ENCODE measurements at places on chromosomes 11 and 22.

DNA sequence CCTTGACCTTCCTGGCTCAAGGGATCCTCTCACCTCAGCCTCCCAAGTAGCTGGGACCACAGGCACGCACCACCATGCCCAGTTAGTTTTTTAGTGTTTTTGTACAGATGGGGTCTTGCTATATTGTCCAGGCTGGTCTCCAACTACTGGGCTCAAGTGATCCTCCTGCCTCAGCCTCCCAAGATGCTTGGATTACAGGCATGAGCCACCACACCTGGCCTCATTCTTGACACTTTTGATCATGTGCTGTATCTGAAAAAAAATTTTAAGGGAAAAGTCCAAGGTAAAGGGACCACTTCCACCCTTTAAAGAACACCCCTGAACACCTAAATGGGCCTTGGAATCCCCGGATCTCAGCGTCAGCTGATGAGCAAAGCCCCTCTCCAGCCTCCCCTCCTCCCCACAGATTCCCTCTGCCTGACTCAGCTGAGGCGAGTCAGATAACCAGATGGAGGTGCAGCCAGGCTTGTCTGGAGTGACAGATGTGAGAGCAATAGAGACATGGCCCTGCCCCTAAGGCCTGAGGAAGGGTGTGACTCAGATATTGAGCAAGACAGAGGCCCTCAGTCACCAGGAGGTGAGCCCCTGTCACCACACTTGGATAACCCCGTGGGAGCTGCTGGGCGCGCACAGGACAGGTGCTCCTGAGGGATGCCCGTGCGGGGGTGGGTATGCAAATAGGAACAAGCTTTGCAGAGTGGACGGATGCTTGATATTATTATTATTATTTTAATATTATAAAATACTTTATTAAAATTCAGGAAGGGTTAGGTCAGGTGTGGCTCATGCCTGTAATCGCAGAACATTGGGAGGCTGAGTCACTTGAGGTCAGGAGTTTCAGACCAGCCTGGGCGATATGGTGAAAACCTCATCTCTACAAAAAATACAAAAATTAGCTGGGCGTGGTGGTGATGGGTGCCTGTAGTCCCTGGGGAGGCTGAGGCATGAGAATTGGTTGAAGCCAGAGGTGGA, 5.0 kb upstream of the CCDC88B start:
- peaks cover 5% of the 10 kb centered on the region for H3K27me3 ChIP-seq
- no peak overlapping the region for H3K27ac ChIP-seq
- peaks cover 7% of the 10 kb centered on the region for H3K4me1 ChIP-seq
- peak; percentile 96 for DNase-seq
- H3K4me3 ChIP-seq = no peak overlapping the region

DNA sequence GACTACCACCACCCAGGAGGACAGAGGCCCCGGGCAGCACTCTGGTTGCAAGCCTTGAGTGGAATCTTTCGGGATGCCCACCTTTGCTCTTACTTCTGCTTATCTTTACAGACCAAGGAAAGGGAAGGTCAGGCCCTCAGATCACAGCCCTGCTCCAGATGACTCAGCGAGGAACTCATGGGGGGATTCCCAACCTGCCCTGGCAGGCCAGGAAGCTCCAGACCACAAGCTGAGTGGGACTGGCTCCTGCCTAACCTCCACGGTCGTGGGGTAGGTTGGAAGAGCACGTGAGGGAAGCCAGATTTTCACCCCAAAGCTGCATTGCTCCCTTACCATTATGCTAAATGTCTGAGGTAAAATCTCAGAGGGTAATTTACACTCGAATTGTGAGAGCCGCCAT, 11.8 kb downstream of the TBC1D10A start:
- no peaks in the 10 kb centered on the region for H3K27me3 ChIP-seq
- H3K4me3 ChIP-seq = no peak overlapping the region
- H3K27ac ChIP-seq = no peak overlapping the region
- DNase-seq = peak; percentile 67
- peaks cover 8% of the 10 kb centered on the region for H3K36me3 ChIP-seq

- peaks cover 27% of the 10 kb centered on the region for H3K4me1 ChIP-seq
- no peaks in the 10 kb centered on the region for H3K36me3 ChIP-seq
- no peak for DNase-seq
- H3K4me3 ChIP-seq = no peak overlapping the region
- no peaks in the 10 kb centered on the region for H3K27me3 ChIP-seq
Observed at GRCh38 chr22:44338177-44338810, 25.5 kb upstream of the SHISAL1 start.

GRCh38 chr11:10762185-10762584, 11.1 kb downstream of the CTR9 start:
- H3K4me1 ChIP-seq = no peaks in the 10 kb centered on the region
- no peak for DNase-seq
- no peak overlapping the region for H3K27ac ChIP-seq
- no peak overlapping the region for H3K4me3 ChIP-seq
- no peaks in the 10 kb centered on the region for H3K27me3 ChIP-seq
- H3K36me3 ChIP-seq = peaks cover 33% of the 10 kb centered on the region

- DNase-seq = peak; percentile 44
- no peak overlapping the region for H3K4me3 ChIP-seq
- no peaks in the 10 kb centered on the region for H3K36me3 ChIP-seq
Observed at GRCh38 chr22:18068381-18068988, 9.3 kb upstream of the PEX26 start.

GRCh38 chr11:11635443-11635842, 13.6 kb upstream of the GALNT18 start:
- H3K27me3 ChIP-seq = peaks cover 55% of the 10 kb centered on the region
- H3K4me1 ChIP-seq = 0 out of 2 replicates have a peak, but pooled peaks cover 2% of the 10 kb centered on the region
- no peaks in the 10 kb centered on the region for H3K36me3 ChIP-seq
- no peak overlapping the region for H3K4me3 ChIP-seq
- DNase-seq = no peak
- no peak overlapping the region for H3K27ac ChIP-seq

DNA sequence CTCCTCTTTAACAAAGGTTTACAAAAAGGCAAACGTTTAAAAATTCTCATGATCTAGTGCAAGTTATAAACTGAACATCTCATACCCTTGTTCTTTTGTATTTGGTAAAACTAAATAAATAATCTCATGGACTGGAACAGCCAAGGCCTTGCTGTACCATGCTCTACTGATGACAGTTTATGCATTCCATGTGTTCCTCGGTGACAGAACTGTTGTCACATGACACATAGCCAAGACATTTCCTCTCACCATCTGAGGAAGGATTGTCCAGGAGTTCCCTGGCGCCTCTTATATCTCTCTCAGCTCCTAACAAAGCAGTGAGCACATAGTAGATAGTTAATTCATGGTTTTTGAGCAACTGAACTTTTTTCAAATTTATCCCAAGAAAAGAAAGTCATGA, 12.6 kb downstream of the CCDC83 start:
- no peaks in the 10 kb centered on the region for H3K27me3 ChIP-seq
- H3K27ac ChIP-seq = no peak overlapping the region
- H3K36me3 ChIP-seq = no peaks in the 10 kb centered on the region
- peak; percentile 57 for DNase-seq
- no peaks in the 10 kb centered on the region for H3K4me1 ChIP-seq

DNA sequence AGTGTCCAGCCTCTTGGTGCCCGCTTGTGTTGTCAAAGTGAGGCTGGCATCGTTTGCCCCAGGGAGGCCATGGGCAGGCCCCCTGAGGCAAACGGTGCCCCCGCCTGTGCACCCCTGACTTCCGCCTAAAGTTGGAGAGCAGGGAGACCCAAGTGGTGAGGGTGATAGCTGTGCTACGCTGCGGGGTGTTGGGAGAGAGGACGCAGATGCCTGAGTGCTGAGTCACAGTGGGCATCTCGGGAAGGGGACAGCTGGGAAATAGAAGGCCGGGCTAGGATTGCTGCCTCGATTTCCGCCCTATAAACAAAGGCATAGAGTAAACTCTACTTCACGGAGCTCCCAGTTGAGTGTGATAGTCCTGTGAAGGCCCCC, 5.8 kb downstream of the GRIK4 start:
- H3K36me3 ChIP-seq = no peaks in the 10 kb centered on the region
- H3K4me1 ChIP-seq = peaks cover 13% of the 10 kb centered on the region
- peak overlapping the region; percentile 87 for H3K27ac ChIP-seq
- no peak overlapping the region for H3K4me3 ChIP-seq

- no peak for DNase-seq
- no peak overlapping the region for H3K4me3 ChIP-seq
- no peaks in the 10 kb centered on the region for H3K4me1 ChIP-seq
- H3K27me3 ChIP-seq = peaks cover 14% of the 10 kb centered on the region
- H3K27ac ChIP-seq = no peak overlapping the region
Observed at GRCh38 chr11:129696309-129696989, 119.2 kb upstream of the TMEM45B start.

GRCh38 chr11:103988595-103988969, 47.9 kb upstream of the DDI1 start:
- no peaks in the 10 kb centered on the region for H3K27me3 ChIP-seq
- H3K36me3 ChIP-seq = no peaks in the 10 kb centered on the region
- H3K27ac ChIP-seq = peak overlapping the region; percentile 75
- no peak overlapping the region for H3K4me3 ChIP-seq

GRCh38 chr11:30535818-30536217, 50.3 kb downstream of the MPPED2 start:
- no peaks in the 10 kb centered on the region for H3K4me1 ChIP-seq
- DNase-seq = no peak
- H3K27ac ChIP-seq = no peak overlapping the region
- no peak overlapping the region for H3K4me3 ChIP-seq

GRCh38 chr11:35114906-35115687, 23.9 kb upstream of the CD44 start:
- H3K36me3 ChIP-seq = no peaks in the 10 kb centered on the region
- H3K4me3 ChIP-seq = no peak overlapping the region
- H3K27me3 ChIP-seq = peaks cover 6% of the 10 kb centered on the region
- peaks cover 21% of the 10 kb centered on the region for H3K4me1 ChIP-seq
- H3K27ac ChIP-seq = no peak overlapping the region

DNA sequence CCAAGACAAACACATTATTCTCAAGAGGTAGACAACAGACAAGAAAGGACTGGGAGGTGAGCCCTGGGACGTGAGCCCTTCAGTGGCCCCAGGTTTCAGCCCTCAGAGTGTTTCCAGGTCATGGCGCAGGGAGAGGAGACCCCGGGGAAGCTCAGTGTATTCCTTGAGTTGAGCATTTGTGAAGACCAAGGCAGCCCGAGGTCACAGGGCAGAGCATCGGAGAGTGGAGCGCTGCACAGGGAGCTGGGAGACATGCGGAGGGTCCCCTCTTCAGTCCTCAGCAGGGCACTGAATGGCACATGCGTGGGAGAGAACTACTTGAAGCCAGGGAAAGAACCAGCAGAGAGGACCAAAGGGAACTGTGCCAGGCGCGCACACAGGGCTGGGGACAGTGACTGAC, 11.7 kb downstream of the KRTAP5-6 start:
- no peaks in the 10 kb centered on the region for H3K4me1 ChIP-seq
- H3K4me3 ChIP-seq = no peak overlapping the region
- no peak overlapping the region for H3K27ac ChIP-seq
- no peaks in the 10 kb centered on the region for H3K36me3 ChIP-seq
- peaks cover 44% of the 10 kb centered on the region for H3K27me3 ChIP-seq

- H3K36me3 ChIP-seq = no peaks in the 10 kb centered on the region
- no peak overlapping the region for H3K4me3 ChIP-seq
- H3K4me1 ChIP-seq = peaks cover 12% of the 10 kb centered on the region
- H3K27ac ChIP-seq = no peak overlapping the region
- no peaks in the 10 kb centered on the region for H3K27me3 ChIP-seq
Observed at GRCh38 chr11:17792161-17792560, 57.6 kb downstream of the KCNC1 start.

DNA sequence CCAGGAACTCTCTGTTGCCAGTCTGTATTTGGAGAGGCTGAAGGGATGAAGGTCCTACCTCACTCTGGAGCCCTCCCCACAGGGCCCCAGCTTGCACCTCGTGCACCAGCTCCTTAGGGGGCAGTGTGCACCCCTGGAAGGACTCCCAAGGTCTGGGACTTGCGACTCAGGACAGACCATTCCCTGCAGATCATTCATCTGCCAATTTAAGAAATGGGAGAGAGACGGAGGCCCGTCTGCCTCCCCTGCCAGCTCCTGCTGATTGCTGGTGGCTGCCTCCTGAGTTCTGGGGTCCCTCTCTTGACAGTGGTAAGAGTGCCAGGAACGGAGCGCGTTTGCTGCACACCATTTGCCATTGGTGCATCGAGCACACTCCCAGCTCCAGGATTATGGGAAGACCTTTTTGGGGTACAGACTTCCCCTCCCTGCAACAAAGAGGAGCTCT, 27.4 kb upstream of the MALAT1 start:
- no peaks in the 10 kb centered on the region for H3K27me3 ChIP-seq
- H3K36me3 ChIP-seq = no peaks in the 10 kb centered on the region
- peaks cover 11% of the 10 kb centered on the region for H3K4me1 ChIP-seq

DNA sequence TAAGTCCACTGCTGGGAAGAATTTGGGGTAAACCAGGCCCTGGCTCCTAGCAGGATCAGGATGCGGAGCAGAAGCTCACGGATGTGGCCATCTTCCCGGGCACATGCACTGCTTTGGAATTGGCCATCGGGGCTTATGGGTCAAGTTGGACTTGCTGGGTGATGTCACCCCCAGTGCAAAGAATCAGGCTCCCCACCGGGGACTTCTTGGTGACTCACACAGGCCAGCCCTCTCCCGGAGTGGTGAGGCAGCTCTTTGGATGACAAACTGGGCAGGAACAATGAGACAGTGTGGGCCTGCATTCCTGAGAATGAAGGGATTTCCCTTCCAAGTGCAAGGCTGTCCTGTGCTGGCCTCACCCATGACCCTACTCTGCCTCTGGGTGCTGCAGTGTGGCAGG, 128.8 kb upstream of the ANO1 start:
- H3K4me1 ChIP-seq = peaks cover 22% of the 10 kb centered on the region
- peak; percentile 95 for DNase-seq
- no peak overlapping the region for H3K4me3 ChIP-seq
- H3K36me3 ChIP-seq = no peaks in the 10 kb centered on the region
- H3K27me3 ChIP-seq = no peaks in the 10 kb centered on the region
- peak overlapping the region; percentile 51 for H3K27ac ChIP-seq

- peaks cover 31% of the 10 kb centered on the region for H3K4me1 ChIP-seq
- H3K27me3 ChIP-seq = no peaks in the 10 kb centered on the region
- H3K4me3 ChIP-seq = no peak overlapping the region
- peak overlapping the region; percentile 99 for H3K27ac ChIP-seq
- no peak for DNase-seq
Observed at GRCh38 chr11:61973476-61974162, 6.2 kb upstream of the FTH1 start.

DNA sequence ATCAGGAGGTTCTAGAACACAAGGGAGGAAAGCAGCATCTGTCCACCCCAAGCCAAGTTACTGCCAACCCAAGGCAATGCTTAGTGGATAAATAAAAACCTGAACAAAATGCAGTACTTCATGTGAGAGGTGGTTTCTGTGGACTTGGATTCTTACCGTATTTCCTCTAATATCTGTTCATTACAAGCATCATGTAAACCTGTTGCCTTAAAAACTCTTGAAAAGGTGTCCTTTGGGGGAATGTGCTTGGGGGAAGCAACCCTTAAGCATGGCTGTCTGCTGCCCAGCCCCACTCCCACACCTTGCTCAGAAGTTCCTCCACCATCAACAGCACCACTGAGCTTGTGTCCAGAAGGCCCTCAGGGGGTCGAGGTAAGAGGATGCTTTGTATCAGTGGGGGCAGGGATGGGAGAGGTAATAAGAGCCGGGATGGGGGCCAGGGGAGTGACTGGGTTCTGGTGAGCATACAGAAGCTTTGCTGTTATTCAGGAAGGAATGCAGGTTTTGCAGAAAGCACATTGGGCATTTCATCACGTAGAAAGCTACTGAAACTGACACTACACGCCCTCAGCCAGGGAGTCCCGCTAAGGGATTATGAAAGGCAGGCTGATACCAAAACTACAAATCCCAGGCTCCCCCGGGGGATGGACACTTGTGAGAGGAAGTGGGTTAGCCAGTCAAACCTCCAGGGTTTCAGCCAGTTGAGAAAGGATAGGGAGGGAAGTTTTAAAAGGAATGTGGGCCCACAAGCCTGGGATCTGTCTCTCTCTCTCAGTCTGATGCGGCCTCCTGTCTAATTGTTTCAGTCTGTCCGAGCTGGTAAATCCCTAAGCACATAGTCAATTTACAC, 52.0 kb downstream of the KCNJ1 start:
- H3K4me1 ChIP-seq = peaks cover 7% of the 10 kb centered on the region
- DNase-seq = peak; percentile 86
